Spinal cord (tissue), 10 donors: ENCODE measurements at places on chromosomes 3 and 15. TPM values are rescaled to one million over a fixed set of nuclear protein-coding genes. Genes with fewer than 3 reads are reported as not detected.

The CCDC33 gene
- total RNA-seq = 7.4 TPM

The FBXO40 gene
- 0.06 TPM for total RNA-seq

The DPH6 gene
- 22.9 TPM for total RNA-seq

The CEP97 gene
- total RNA-seq = 52.0 TPM

The CHRD gene
- total RNA-seq = 18.3 TPM

The TRAK1 gene
- total RNA-seq = 35.3 TPM

The PRTG gene
- total RNA-seq = 10.7 TPM

The PRSS50 gene
- total RNA-seq = 0.50 TPM

The NR2E3 gene
- total RNA-seq = 0.30 TPM

The FBLN2 gene
- total RNA-seq = 35.2 TPM

The AGBL1 gene
- total RNA-seq = 0.55 TPM

The NPAP1 gene
- 0.69 TPM for total RNA-seq

The CHST2 gene
- 21.5 TPM for total RNA-seq

The LRTM1 gene
- 0.17 TPM for total RNA-seq

The TYRO3 gene
- total RNA-seq = 28.7 TPM

The PPP1R14D gene
- not detected for total RNA-seq

The SLC28A1 gene
- total RNA-seq = 0.22 TPM

The COLQ gene
- 4.2 TPM for total RNA-seq

The GRK7 gene
- 0.22 TPM for total RNA-seq

The ALG1L2 gene
- 1.0 TPM for total RNA-seq

The TOPBP1 gene
- total RNA-seq = 42.3 TPM

The TIMP4 gene
- 8.7 TPM for total RNA-seq

The SLC12A8 gene
- total RNA-seq = 4.2 TPM

The REC114 gene
- total RNA-seq = not detected

The TRIM42 gene
- total RNA-seq = not detected

The RETNLB gene
- not detected for total RNA-seq

The CCDC80 gene
- total RNA-seq = 59.0 TPM

The FRMD5 gene
- total RNA-seq = 8.9 TPM

The EFCAB12 gene
- 0.50 TPM for total RNA-seq

The IMPG2 gene
- total RNA-seq = 3.1 TPM

The DNASE1L3 gene
- 3.7 TPM for total RNA-seq

The APPL1 gene
- 69.9 TPM for total RNA-seq

The CHCHD6 gene
- total RNA-seq = 22.5 TPM

The DUOX1 gene
- under 0.01 TPM for total RNA-seq

The FOXB1 gene
- 2.0 TPM for total RNA-seq
